ENCODE measurements at places on chromosomes 7 and 10. TPM values are rescaled to one million over a fixed set of nuclear protein-coding genes. Genes with fewer than 3 reads are reported as not detected.

The SRRM3 gene
- 8.1 TPM for total RNA-seq

The GDF2 gene
- total RNA-seq = not detected

The CYP26A1 gene
- total RNA-seq = 22.9 TPM

The SP4 gene
- total RNA-seq = 59.0 TPM

The MGAM2 gene
- total RNA-seq = under 0.01 TPM

All from temporal lobe (tissue), 4 donors.